ENCODE measurements at places on chromosomes 11 and 22.
A peak's percentile ranks its signal among the peaks of the same experiment; 100 is the strongest.

GRCh38 chr11:90318651-90319050 is 95.8 kb upstream of the CHORDC1 start:
- DNase-seq: no peak

DNA sequence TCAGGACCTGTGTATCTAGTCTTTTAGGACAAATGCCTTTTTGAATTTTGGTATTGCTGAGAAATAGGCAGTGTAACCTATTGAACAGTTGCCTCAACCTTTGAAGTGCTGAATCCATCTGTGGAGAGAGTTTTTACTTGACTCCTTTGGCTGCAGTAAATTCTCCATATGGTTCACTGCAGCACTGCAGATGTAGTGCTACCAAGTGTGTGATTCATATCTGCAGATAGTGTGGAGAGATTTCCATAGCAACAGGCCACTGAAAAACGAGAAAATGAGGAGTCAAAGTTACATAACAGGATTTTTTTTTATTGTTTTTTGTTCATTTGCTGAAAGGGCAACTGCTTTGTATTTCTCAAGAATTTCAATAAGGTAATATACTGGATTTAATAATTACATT is 356.1 kb downstream of the RAB38 start:
- DNase-seq: no peak

DNA sequence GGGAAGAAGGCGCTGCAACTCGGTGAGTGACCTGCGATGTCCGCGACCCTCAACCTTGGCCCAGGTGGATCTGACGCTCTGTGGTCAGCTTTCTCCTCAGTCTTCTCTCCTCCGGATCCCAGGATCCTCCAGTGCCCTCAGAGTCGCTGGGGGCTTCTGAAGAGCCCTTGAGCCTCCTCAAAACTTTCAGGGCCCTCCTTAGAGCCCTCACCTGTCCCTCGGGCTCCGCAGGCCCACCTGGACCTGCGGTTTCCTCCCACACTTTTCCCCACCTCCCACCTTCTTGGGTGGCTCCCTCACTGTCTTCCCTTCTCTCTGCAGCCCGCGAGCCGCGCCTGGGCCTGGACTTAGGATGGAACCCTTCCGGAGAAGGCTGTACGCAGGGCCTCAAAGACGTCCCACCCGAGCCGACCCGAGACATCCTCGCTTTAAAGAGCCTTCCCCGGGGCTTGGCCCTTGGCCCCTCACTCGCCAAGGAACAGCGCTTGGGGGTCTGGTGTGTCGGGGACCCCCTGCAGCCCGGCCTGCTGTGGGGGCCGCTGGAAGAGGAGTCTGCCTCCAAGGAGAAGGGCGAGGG is 335 bp downstream of the ZNF408 start:
- DNase-seq: no peak

GRCh38 chr22:23278883-23279675 is 98.8 kb downstream of the BCR start:
- no peak for DNase-seq

DNA sequence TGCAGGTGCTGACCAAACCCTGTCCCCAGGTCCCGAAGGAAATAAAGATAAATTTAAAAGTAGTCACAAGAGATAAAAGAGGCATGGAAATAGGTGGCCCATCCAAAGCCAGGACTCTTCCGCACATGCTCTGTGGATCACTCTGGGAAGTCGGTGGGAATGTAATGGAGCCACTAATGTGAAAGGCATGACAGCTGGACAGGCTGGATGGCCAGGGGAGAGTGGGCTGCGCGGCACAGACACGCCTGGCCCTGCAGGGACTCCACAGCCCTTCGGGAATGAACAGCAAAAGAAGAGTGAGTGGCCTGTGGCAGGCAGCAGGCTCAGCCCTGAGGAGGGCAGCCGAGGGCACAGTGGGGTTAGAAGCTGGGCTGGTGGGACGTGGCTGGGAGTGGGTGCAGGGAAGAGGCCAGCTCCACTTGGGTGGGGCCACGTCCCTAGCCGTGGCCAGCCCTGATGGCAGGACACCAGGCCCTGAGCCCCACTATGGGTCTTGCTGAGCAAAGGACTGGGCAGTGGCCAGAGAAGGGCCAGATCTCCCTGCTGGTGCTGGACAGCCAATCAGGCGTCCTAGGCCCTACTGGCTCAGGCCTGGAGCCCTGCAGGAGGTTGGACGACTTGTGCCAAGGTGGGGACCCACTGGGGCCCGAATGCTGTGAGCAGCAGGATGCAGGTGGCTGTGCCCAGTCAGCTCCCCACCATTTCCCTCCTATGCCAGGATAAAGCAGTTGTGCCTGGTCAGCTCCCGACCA is 31.3 kb upstream of the GNB1L start:
- DNase-seq: no peak

DNA sequence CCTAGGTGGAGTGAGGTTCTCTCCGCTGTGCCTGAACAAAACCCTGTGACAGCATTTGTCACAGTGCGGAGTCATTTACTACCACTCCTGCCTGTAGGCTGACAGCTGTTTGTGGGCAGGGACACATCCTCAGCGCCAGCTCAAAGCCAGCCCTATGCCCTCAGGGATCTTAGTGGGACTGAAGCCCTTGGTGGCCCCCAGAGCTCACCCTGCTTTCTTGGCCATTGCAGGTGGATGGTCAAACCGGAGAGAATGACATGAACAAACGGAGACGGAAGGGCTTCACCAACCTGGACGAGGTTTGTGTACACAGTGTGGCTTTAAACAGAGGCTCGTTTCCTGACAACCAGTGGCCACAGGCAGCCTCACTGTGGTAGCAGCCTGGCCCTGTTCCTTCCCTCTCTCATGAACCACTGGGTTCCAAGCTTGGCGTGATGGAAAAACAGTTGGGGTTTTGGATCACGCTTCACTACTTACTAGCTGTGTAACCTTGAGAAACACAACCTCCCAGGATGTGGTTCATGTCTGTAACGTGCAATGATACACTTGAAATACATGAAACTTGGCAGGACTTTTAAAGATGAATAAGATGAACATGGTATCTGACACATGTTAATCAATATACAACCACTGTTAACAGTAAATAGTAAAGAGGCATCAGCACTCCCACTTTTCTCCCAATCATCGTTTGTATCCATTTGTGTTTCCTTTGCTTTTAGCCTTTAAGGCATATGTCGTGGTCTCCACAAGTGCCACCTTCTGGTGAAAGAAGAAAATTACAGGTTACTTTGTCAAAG is 125.8 kb downstream of the MICAL2 start:
- no peak for DNase-seq

DNA sequence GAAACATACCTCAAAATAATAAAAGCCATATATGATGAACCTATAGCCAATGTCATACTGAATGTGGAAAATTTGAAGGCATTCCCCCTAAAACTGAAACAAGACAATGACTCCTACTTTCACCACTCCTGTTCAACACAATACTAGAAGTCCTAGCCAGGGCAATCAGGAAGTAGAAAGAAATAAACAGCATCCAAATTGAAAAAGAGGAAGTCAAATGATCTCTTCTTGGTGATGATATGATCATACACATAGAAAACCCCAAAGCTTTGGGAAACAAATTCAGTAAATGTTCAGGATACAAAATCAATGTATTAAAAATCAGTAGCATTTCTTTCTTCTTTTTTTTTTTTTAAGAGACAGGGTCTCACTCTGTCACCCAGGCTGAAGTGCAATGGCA is 109.9 kb downstream of the DLG2 start:
- no peak for DNase-seq

DNA sequence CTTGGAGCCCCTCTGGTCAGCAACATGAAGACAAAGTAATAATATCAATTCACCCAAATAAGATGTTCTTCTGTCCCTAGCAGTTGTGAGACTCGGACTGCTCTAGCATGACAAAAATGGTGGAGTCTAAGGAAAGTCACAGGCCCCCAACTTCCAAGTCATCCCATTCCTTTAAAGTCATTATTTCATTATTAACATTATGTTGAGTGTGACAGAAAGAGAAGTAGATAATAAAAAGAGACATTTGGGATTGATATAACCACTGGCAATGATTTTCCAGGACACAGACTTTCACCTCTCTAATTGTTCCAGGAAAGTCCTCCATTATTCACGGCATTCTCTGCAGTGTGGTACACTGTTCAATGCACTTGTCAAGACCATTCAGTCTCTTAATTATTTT is 1533.0 kb upstream of the TENM4 start:
- no peak for DNase-seq

- no peak for DNase-seq
Measured at GRCh38 chr11:75100314-75100713, 3.6 kb upstream of the OR2AT4 start.

DNA sequence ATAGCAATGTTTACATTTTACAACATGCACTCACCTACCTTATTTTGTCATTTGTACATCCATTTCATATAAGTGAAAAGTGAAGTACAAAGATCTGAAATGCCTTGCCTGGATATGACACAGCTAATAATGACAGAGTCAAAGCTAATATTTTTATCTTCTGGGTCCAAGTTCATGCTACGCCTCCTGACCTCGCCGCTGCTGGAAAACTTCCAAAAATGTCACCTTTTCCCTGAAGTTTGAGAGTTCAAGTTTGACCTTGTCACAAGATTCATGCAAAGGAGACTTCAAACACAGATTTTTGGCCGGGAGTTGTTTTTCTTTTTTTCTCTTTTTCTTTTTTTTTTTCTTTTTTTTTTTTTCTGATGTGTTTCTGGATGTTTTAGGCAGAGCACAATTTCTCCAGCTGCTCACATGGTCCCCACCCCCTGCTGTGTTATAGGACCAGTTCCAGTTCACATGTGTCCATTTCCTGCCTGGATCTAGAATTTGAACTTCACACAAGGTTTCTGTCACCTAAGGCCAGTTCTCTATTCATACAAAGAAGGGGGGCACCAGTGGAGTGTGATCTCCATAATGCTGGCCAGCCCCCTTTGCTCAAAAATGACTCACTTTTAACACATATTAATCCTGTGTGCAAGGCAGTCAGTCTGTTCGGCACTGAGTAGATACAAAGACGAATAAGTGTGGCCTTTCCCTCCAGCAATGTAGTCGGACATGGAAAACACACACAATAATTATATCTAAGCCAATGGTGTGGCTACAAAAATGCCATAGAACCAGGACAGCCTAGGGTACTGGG is 546.8 kb downstream of the BUD13 start:
- no peak for DNase-seq

- no peak for DNase-seq
Measured at GRCh38 chr11:108125096-108125495, 3.7 kb downstream of the ACAT1 start.

GRCh38 chr11:74321487-74322188 is 10.2 kb upstream of the P4HA3 start:
- no peak for DNase-seq

GRCh38 chr11:15307619-15308024 is 192.9 kb downstream of the INSC start:
- DNase-seq: no peak

DNA sequence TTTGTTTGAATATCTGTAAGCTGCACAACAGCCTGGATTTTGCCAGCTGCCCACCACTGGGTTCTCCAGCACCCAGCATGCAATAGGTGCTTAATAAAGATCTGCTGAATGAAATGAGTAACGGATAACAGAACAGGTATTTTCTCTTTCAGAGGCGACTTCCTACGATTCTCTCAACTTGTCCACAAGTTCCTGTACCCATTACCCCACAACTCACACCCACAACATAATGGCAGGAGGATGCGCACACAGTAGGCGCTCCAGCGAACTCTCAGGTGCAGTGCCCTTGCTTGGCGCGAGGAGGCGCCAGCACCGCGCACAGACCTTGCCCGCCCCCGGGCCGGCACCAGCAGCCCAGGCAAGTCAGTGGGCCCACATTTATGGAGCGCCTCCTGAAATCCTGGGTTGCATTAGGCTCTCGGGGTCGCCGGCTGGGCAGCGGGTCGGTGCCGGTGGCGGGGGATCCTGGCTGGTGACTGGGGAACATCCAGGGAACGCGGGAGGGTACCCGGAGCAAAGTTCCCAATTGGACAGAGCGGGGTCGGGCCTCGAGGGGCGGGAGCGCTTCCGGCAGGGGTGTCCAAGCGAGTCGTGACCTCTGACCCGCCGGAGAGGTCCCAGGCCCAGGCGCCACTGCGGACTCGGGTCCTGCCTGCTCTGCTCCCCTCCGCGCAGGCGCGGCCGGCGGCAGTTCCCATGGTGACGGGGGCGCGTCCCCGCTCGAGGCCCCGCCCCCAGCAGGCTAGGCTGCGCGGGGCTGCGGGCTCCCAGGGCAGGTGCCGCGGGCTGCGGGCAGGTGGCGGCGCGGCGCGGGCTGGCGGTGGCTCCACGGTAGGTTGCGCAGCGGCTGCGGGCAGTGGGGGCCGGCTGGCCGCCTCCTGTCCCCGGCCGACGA is at the start of gene KIAA1671:
Gene KIAA1671, plus strand, starts transcription at position 775 of the 895 bp plus-strand sequence. CDS start 75,284 bp downstream, outside the sequence.
- DNase-seq: peak; percentile 78

GRCh38 chr22:50420015-50420414 is 54.8 kb downstream of the SBF1 start:
- no peak for DNase-seq

- no peak for DNase-seq
Measured at GRCh38 chr11:44661311-44661717, 65.4 kb upstream of the TSPAN18 start.

GRCh38 chr11:90614318-90614717 is 391.5 kb upstream of the CHORDC1 start:
- no peak for DNase-seq

- DNase-seq: no peak
Measured at GRCh38 chr11:86201371-86201884, 43.1 kb upstream of the EED start.

- DNase-seq: no peak
Measured at GRCh38 chr11:10044618-10045017, 249.4 kb downstream of the SBF2 start.

DNA sequence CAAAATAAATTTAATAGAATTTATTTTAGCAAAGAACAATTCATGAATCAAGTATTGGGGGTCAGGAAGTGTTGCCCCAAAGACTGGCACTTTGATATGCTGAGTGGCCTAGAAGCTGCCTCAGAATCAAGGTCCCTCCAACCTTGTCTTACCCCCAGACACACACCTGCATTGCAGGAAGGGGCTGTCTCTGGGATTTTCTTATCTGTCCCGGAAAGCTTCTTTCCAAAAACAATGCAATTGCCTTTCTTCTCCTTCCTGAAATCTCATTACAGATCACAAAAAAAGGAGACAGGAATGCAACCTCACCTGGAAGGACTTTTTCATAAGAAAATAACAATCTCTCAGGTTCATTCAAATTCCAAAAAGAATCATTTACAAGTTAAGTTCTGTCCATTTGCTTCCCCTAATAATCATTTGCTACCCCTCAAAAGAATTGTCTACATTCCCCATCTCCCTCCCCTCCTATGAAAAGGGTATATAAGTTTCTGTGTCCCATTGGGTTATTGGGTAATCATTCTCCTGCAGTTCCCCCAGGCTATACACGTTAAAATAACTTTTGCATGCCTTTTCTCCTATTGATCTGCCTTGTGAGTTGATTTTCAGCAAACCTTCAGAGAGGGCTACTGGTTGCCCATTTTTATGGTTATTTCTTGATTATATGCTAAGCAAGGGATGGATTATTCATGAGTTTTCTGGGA is 21.3 kb downstream of the OR10A6 start:
- no peak for DNase-seq

DNA sequence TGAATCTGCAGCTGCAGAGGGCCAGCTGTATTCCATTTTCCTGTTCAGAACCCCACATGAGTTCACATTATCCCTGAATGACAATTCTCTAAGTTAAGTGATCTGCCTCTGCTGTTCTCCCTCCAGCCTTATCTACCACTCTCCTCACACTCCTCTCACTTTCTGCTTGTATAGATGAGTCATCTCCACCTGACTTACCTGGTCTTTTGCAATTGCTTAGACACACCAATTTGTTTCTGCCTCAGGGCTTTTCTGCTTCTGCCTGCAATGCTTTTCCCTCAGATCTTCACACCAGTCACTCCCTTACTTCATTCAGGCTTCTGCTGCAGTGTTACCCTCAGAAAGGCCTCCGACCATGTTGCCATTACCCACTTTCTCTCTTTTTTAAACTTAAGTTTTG is 118.1 kb downstream of the ATM start:
- no peak for DNase-seq
